ENCODE measurements at places on chromosomes 1 and 21.

DNA sequence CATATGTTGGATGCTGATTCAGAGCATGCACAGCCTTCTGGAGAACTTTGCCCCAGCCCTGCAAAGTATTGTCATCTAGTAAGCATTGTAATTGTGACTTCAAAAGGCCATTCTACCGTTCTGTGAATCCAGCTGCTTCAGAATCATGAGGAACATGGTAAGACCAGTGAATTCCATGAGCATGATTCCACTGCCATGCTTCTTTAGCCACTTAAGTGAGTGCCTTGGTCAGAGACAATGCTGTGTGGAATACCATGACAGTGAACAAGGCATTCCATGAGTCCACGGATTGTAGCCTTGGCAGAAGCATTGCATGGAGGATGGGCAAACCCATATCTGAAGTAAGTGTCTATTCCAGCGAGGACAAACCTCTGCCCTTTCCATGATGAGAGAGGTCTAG, 123.7 kb downstream of the S1PR1 start:
- DNase-seq = no peak

DNA sequence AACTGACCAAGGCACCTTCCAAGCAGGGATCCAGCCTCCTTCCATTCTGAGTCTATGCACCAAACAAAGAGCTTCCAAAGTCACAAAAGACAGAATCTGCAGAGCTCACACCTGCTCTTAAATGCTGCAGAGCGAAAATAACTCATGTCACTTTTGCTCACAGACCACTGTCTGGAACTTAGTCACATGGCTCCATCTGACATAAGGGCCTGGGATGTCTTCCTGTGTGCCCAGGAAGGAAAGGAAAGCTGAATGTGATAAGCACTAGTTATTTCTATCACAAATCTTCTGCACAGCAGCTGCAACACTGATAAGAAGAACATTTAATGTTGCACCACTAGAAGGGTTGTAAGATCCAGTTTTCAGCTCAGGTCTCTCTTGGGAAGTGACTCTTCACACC, 39.5 kb upstream of the SGIP1 start:
- peak; percentile 26 for DNase-seq

GRCh38 chr1:198906739-198907422, 268.0 kb downstream of the PTPRC start:
- no peak for DNase-seq

- no peak for DNase-seq
These were observed 35.3 kb upstream of the CACYBP start for GRCh38 chr1:174964261-174964971.

DNA sequence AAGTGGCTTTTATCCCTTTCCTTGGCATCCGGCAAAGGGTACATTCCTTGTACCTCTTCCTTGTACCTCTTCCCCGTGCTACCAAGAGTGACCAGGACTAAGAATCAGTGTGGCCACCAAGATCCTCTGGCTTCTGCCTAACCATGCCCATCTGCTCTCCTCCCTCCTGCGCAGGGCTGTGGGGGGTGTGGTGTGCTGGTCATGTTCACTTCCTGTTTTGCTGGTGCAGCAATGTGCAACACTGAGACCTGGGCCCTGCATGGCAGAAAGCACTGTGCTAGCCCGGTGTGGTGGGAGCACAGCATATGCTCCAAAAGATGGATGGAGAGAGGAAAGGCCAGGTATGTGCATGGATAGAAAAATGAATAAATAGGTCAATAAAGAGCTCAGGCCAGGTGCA, 33.3 kb upstream of the TENT5C start:
- no peak for DNase-seq

- DNase-seq = no peak
These were observed 15.0 kb downstream of the CDKN2C start for GRCh38 chr1:50985094-50985493.

DNA sequence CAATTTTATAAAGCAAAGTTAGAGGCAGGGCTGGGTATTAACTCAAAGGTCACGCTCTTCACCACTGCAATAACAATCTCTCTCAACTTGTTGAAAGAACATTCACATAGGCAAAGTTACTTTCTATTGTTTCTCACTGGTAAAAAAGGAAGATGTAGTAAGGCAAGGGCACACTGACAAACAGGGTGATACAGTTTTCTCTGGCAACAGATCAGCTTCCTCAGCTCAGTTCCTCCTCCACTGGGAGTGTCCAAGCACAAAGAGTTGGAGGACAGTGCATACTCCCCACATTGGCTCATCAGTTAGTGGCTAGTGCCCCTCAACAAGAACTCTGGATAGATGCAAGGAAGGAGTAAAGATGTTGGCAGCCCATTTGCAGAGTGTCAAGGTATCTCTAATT, 3.7 kb downstream of the PLPPR4 start:
- DNase-seq = no peak

DNA sequence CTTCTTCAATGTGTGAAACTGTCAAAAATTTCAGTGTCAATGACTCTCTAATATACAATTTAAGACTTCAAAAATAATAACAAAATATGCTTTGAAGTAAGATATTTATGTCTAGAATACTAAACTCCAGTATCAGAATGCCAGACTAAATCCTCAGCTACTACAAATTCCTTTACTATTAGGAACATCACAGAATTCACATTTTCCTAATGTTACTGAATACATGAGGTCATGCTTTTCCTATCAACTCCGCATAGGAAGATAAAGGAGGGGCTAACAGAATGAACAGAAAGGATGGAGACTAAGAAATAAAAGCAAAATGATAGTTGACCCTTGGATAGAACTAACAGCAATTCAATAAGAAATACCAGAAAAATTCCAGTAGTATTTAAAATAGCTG, 292.7 kb downstream of the SDCCAG8 start:
- no peak for DNase-seq

DNA sequence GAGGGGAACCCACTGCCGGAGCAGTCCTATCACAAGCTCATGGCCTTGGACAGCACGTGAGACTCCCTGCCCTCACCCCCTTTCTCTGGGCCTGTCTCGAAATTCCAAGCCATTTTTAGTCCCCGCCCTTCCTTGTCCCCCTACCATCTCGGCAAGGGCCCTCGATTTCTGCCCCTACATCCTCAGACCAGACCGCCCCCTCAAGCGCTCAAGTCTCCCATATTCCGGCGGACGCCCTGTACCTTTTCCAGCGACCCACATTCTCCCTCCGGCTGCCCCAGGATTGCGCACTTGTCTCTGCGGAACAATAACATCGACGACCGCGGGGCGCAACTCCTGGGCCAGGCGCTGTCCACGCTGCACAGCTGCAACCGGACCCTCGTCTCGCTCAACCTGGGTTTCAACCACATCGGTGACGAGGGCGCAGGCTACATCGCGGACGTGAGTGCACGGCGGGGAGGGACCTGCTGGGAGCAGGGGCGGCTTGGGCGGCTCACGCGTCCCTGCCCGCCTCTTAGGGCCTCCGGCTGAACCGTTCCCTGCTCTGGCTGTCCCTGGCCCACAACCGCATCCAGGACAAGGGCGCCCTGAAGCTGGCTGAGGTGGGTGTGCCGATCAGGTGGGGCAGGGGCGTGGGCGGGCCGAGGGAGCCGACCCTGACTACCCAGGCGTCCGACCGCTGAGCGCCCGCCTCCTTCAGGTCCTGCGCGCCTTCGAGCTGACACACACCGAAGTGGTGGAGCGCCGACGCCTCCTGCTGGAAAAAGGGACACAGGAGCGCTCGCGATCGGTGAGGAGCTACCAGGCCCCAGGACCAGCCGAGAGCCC, 7.0 kb downstream of the LRRC71 start:
- DNase-seq = peak; percentile 77

DNA sequence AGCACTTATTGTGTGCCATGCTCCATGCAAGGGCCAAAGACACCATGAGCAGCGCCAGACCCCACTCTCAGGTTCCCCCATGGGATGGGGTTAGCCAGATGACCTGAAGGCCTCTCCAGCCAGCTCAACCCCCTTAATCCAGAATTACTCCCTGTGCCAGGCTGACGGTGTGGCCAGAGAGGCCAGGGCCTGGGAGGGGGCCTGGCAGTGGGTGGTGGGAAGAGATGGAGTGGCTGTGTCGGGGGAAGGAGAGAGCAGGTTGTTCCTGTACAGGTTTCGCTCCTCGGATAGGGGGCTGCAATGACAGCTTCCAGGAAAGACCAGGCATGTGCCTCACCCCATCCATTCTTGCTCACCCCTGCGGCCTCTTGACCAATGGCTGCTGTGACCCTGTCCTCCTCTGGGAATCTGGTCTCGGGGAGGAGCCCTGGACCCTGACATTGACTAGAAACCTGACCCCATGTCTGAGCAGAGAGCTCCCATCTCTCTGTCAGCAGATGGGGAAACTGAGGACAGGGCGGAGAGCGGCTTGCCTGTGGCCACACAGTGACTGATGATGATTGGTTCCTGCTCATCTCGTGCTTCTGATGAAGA, 345.3 kb downstream of the MATN1 start:
- DNase-seq = no peak

DNA sequence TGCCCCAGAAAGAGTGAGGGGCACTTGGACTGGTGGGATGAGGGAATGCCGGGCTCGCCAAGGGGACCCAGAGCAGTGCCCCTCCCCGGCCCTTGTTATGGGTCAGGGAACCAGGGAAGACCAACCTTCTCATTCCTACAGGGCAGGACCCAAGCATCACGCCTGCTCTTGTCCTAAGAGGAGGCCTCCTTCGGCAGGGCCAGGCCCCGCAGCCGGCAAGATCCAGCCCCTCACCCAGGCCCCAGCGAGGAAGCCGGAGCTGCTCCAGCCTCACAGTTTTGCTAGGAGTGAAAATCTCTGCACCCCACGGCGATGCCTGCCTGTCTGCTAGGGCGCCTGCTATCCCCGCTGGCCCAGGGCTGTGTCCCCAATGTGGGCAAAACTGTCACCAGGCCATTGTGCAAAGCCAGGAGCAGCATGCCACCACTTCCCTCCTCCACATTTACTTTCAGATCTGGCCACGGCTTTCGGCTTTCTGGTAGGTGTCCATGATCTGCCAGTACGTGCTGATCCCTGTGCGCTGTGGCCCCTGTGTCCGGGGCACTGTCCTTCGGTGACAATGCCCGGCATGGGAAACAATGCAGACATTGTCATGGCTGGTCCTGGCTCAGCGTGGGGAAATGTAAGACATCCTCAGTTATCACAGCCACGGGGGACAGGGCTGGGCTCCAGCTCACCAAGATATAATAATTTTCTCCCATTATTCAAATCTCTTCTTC, 9.6 kb downstream of the ACTRT2 start:
- DNase-seq = no peak

DNA sequence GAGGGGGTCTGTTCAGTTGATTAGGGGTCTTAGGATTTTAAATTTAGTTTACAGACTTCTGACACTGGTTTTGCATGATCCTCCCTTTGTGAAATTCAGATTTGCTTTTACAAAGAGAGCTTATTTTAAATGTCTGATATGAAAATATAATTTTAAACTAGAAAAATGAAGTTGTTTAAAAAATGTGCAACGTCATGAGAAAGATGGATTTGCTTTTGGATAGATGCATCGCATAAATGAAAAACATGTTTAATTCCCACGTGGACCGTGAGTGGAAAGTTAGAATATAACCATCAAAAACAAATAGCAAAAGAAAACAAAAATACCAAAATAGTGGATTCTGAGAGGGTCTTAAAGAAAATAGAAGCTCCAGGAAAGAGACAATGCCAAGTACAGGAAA, 2.0 kb upstream of the OR2T3 start:
- no peak for DNase-seq

DNA sequence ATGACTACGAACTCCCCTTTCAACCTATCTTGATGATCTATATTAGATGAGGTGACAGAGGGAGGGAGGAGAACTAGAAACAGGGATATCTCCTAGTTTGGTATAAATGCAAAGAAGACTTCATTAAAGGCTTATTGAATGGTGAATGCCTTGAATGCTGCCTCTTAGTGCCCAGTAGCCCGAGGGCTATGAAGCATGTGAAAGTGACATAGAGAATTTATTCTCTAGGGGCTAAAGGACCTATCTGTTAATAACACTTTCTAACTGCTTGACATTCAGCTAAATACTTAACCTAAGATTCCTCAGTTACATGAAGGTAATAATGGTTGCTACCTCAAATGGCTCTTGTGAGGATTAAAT, 764.1 kb downstream of the LTN1 start:
- no peak for DNase-seq

DNA sequence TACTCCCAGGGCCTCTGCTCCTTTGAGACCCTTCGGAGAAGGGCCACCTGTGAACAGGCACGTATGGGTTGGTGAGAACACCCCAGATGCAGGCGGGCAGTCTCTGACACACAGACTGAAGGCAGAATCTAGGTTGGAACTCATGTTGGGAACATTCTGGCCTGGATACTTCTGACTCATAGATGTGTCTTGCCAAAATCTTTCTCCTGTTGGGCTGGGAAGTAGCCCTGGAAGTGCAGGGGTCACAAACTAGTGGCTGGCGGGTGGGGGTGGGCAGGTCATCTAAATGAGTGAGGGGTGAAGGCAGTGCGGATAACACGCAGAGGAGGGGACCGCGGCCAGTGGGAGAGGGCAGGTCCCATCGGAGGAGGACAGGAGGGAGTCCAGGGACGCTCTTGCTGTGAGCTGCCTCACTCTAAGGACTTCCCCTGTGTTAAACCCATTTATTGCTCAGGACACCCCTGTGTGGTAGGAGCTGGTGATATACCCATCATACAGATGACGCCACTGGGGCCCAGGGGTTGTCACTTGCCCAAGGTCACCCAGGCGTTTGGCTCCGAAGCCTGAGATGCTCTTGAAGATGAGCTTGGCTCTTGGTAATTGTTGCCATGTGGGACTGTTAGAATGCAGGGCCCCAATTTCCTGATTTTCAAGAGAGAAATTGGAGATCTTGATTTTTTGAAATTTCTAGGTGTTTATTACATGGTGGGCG, 181.0 kb downstream of the PTPRU start:
- no peak for DNase-seq

- DNase-seq = peak; percentile 38
These were observed 9.0 kb upstream of the FAM131C start for GRCh38 chr1:16082283-16083038.

DNA sequence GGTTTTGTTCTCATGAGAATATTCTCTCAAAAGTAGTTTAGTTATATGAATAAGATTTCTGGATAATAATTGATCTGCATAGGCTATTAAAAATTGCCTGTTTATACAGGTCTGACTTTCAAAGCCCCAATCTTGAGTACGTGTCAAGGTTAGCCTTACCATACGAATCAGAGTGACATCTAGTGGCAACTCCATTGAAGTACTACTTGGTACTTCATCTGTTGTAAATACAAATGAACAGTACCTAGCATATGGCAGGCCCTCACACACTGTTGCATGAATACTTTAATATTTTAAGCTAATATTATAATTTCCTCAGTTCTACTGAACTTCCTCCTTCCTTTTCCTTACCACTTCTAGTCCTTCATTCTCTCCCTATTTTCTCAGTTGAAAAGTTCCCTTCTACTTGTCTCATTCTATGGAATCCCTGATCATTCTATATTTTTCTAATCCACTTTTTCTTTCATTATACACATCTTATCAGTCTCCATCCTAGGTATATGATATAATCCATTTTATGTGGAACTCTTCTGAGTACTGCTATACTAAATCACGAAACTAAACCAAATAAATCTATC, 101.2 kb downstream of the AKT3 start:
- peak; percentile 53 for DNase-seq

GRCh38 chr1:248779350-248779749, 23.8 kb upstream of the LYPD8 start:
- no peak for DNase-seq

DNA sequence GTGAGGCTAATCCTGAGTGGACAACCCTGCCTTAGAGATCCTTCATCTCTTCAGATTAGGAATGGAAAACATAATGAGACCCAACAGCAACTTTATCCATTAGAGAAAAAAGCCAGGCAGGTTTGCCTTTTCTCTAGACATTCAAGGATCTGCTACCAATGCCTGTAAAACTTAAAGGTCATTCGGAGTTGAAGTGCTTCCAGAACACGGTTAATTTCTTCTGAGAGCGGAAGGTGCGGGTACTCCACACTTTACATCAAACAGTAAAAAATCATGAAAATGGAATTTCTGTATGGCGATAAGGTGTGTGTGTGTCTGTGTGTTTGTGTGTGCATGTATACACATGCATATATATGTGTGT, 65.2 kb upstream of the PRKACB start:
- DNase-seq = peak; percentile 23

All from NCI-H1417 (cell line).